ENCODE measurements at places on chromosomes 11 and 22. TPM values are rescaled to one million over a fixed set of nuclear protein-coding genes. Genes with fewer than 3 reads are reported as not detected.

LIF gene
- total RNA-seq = 2.3 TPM

KCNK7 gene
- total RNA-seq = not detected

SDHD gene
- 160 TPM for total RNA-seq

NXPE1 gene
- not detected for total RNA-seq

HTR3A gene
- total RNA-seq = not detected

ANO3 gene
- 0.45 TPM for total RNA-seq

NFAM1 gene
- total RNA-seq = 1.3 TPM

CNTF gene
- 1.7 TPM for total RNA-seq

GSTP1 gene
- 877 TPM for total RNA-seq

SAA1 gene
- 2.9 TPM for total RNA-seq

TRIM68 gene
- total RNA-seq = 40.2 TPM

ANO5 gene
- 13.8 TPM for total RNA-seq

INS gene
- not detected for total RNA-seq

OR10D3 gene
- total RNA-seq = not detected

NNMT gene
- 218 TPM for total RNA-seq

OR51F2 gene
- not detected for total RNA-seq

DNA sequence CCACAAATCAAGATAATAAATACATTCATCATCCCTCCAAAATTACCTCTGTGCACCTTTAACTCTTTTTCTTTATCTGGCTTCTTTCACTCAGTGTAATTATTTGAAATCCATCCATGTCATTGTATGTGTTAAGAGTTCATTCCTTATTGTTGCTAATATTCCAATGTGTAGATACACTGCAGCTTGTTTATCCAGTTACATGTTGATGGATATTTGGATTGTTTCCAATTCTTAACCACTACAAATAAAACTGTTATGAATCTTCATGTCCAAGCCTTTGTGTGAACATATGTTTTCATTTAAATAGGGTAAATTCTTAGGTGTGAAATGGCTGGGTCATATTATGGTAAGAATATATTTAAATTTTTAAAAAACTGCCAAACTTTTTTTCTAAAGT lies 323.3 kb upstream of the NCAM1 start:
- DNase-seq = no peak
- H3K4me3 ChIP-seq = no peak overlapping the region
- H3K36me3 ChIP-seq = no peaks in the 10 kb centered on the region
- H3K27ac ChIP-seq = no peak overlapping the region

DNA sequence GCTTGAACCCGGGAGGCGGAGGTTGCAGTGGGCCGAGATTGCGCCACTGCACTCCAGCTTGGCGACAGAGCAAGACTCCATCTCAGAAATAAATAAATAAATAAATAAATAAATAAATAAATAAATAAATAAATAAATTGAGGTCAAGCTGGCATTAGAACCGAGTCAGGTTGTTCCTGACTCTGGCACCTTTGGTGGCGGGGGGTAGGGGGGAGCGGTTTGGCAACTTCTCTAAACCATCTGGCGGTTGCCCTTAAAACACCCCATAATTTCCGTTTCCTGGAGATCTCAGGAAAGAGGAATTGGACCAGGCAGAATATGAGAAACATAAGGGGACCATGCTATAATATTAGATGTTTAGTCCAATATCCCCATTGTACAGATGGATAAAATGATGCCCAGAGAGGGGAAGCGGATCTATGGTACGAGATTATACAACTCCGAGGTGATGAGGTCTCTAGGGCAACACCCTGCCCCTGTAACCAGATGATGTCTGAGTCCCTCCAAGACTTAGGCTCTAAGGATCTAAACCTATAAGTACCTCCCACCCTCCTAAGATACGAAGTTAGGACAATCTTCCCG lies 785 bp downstream of the CLPB start:
- peaks cover 17% of the 10 kb centered on the region for H3K4me1 ChIP-seq
- no peak for DNase-seq
- peak overlapping the region; percentile 45 for H3K4me3 ChIP-seq
- no peaks in the 10 kb centered on the region for H3K27me3 ChIP-seq
- peak overlapping the region; percentile 77 for H3K27ac ChIP-seq

DNA sequence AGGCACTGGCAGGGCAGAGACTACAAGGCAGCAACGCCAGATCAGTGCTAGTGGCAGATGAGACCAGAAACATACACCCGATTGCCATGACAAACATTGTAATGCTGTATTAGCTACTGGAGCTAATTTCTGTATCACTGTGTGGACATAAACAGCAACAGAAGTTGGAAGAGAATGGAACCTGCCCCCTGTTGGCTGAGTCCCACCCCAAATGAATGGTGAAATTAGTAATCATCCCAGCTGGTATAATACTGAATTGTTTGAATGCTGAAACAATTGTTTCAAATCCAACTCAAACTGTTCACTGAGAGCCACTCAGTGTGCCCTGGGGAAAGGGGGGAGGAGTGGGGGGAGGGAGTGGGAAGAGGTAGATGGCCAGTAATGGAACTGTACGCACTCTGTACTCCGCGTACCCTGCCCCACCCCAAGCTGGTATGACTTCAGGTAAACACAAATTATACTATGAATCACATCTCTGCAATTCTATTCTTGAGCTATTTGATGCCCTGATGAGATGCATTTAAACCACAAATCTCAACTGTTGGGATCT lies 11.2 kb upstream of the BIRC3 start:
- H3K27me3 ChIP-seq = no peaks in the 10 kb centered on the region
- no peaks in the 10 kb centered on the region for H3K36me3 ChIP-seq
- no peak for DNase-seq
- no peak overlapping the region for H3K27ac ChIP-seq

GRCh38 chr11:131978351-131978750 lies 607.9 kb downstream of the NTM start:
- no peaks in the 10 kb centered on the region for H3K4me1 ChIP-seq
- no peak for DNase-seq
- no peak overlapping the region for H3K4me3 ChIP-seq
- H3K36me3 ChIP-seq = no peaks in the 10 kb centered on the region
- no peaks in the 10 kb centered on the region for H3K27me3 ChIP-seq

DNA sequence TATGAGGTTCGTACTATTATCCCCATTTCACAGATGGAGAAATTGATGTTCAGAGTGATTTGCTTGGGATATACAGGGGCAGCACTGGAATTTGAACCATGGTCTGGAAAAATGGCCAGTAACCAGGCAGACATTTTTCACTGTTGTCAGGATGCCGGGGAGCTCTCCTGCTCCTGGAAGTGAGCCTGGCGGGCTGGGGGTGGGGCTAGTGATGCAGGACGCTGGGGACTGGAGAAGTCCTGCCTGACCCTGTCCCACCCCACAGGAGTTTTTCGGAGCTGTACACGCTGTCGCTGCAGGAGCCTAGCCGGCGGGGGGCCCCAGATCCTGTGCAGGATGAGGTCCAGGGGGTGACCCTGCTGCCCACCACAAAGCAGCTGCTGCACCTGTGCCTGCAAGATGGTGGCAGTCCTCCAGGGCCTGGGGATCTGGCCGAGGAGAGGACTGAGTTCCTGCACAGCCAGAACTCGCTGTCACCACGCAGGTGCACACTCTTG lies 11.1 kb downstream of the SIPA1 start:
- no peaks in the 10 kb centered on the region for H3K27me3 ChIP-seq
- DNase-seq = no peak
- peaks cover 18% of the 10 kb centered on the region for H3K36me3 ChIP-seq
- peaks cover 37% of the 10 kb centered on the region for H3K4me1 ChIP-seq

GRCh38 chr22:49259839-49260615 lies 567.6 kb downstream of the BRD1 start:
- H3K27ac ChIP-seq = no peak overlapping the region
- no peaks in the 10 kb centered on the region for H3K4me1 ChIP-seq
- no peak overlapping the region for H3K4me3 ChIP-seq
- H3K27me3 ChIP-seq = no peaks in the 10 kb centered on the region
- H3K36me3 ChIP-seq = no peaks in the 10 kb centered on the region

- no peak overlapping the region for H3K27ac ChIP-seq
- DNase-seq = no peak
- no peaks in the 10 kb centered on the region for H3K27me3 ChIP-seq
Observed at GRCh38 chr11:57946628-57947027, 77.1 kb upstream of the OR9Q1 start.

DNA sequence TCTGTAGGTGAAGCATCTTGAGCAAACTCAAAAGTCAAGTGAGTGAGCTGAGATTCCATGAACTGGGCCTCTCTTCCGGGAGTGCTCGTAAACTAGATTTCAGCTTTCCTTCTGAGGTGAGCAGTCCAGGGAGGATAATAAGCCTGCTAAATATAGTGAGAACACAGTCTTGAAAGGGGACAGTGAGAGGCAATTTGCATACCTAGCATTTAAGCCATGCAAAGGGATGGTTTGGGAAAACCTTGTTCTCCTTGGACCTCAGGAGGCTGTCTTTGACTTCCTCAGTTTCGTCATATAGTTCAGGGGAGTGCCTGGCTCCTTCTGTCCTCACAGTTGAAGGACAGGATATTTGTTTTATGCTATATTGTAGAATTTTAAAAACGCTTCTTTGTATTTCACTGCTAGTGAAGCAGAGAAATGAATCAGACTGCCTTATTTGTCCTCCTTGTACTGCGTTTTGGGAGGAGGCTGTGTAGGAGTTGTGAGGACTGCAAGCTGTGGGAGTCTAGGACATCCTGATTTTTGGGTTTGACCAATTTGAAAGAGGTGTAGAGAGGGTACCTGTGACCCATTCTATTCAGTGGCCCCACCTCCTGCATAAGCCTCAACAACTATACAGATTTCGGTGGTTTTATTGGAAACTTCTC lies 11.0 kb upstream of the SORL1-AS1 start:
- H3K27ac ChIP-seq = peak overlapping the region; percentile 31
- H3K4me1 ChIP-seq = peaks cover 45% of the 10 kb centered on the region
- H3K27me3 ChIP-seq = no peaks in the 10 kb centered on the region
- no peak overlapping the region for H3K4me3 ChIP-seq
- no peaks in the 10 kb centered on the region for H3K36me3 ChIP-seq

- no peaks in the 10 kb centered on the region for H3K4me1 ChIP-seq
- no peak for DNase-seq
- no peak overlapping the region for H3K27ac ChIP-seq
- no peaks in the 10 kb centered on the region for H3K36me3 ChIP-seq
Observed at GRCh38 chr22:30088468-30088867, 8.2 kb downstream of the HORMAD2 start.

DNA sequence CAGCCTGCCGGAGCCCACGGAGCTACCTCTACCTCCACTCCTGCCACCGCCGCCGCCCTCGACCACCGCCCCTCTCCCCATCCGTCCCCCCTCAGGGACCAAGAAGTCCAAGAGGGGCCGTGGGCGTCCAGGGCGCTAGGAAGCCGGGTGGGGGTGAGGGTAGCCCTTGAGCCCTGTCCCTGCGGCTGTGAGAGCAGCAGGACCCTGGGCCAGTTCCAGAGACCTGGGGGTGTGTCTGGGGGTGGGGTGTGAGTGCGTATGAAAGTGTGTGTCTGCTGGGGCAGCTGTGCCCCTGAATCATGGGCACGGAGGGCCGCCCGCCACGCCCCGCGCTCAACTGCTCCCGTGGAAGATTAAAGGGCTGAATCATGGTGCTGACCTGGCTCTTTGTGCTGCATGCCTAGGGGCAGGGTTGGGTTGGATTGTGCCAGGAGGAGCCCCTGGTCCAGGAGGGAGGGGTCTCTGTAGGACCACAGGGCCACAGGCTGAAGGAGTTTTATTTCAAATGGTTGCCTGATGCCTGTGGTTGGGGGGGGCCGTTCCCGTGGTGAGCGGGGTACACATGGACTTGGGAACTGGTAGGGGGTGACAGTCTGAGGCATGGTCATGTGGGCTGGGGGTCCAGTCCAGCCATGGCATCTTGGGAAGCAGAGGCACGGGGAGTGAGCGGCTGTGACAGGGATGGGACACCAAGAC lies 2.3 kb downstream of the PTPRCAP start:
- H3K36me3 ChIP-seq = peaks cover 40% of the 10 kb centered on the region
- H3K4me1 ChIP-seq = peaks cover 15% of the 10 kb centered on the region
- no peak overlapping the region for H3K27ac ChIP-seq
- DNase-seq = no peak

GRCh38 chr11:120392793-120393192 lies 56.6 kb downstream of the ARHGEF12 start:
- H3K36me3 ChIP-seq = no peaks in the 10 kb centered on the region
- H3K27me3 ChIP-seq = no peaks in the 10 kb centered on the region
- DNase-seq = no peak
- no peak overlapping the region for H3K4me3 ChIP-seq

- H3K27ac ChIP-seq = no peak overlapping the region
- DNase-seq = peak; percentile 51
- no peak overlapping the region for H3K4me3 ChIP-seq
- H3K27me3 ChIP-seq = no peaks in the 10 kb centered on the region
- H3K4me1 ChIP-seq = peaks cover 49% of the 10 kb centered on the region
- no peaks in the 10 kb centered on the region for H3K36me3 ChIP-seq
Observed at GRCh38 chr22:25025491-25026400, 73.2 kb downstream of the KIAA1671 start.

- H3K4me3 ChIP-seq = no peak overlapping the region
- no peaks in the 10 kb centered on the region for H3K36me3 ChIP-seq
- H3K27ac ChIP-seq = no peak overlapping the region
- DNase-seq = no peak
- H3K4me1 ChIP-seq = no peaks in the 10 kb centered on the region
Observed at GRCh38 chr22:25623310-25623734, 58.8 kb downstream of the GRK3 start.

GRCh38 chr22:30277547-30278344 lies 11.1 kb upstream of the OSM start:
- H3K4me3 ChIP-seq = no peak overlapping the region
- no peaks in the 10 kb centered on the region for H3K27me3 ChIP-seq
- no peak overlapping the region for H3K27ac ChIP-seq

DNA sequence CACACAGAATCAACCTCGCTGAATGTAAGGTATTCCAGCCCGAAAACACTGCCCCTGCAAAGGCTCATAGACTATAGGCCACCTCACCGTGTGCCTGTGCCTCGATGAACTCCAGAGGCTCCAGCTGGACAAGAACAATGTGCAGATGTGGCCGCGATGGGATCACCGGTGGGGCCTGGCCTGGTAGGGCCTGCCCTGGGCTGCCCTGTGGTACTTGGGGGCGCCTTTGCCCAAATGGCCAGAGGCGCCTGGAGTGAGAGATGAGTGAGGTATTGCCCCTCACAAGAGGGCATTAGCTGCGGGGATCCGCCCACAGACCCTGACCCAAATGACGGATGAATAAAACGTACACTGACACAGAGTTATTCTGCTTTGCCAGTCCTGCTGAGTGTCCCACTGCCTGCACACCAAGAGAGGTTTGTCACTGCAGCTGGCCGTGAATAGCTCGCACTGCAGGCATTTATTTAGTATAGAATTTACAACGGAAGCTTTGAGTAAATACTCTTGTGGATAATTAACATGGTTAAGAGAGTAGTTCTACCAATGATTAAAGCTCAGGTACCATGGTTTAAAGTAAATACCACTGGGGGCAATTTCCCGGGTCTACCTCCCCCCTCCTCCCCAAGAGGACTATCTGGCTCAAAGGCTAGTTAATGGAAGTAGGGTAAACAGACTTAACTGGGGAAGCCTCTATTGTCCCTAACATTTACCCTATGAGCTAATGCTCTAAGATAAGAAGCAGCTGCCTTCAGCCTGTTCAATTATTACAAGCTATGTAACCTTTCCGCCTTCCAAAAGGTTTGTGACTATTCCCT lies 101.1 kb upstream of the IGLL5 start:
- H3K4me1 ChIP-seq = no peaks in the 10 kb centered on the region
- no peak for DNase-seq
- no peak overlapping the region for H3K4me3 ChIP-seq
- no peak overlapping the region for H3K27ac ChIP-seq
